ENCODE measurements at places on chromosomes 13 and 19.
A peak's percentile ranks its signal among the peaks of the same experiment; 100 is the strongest.

DNA sequence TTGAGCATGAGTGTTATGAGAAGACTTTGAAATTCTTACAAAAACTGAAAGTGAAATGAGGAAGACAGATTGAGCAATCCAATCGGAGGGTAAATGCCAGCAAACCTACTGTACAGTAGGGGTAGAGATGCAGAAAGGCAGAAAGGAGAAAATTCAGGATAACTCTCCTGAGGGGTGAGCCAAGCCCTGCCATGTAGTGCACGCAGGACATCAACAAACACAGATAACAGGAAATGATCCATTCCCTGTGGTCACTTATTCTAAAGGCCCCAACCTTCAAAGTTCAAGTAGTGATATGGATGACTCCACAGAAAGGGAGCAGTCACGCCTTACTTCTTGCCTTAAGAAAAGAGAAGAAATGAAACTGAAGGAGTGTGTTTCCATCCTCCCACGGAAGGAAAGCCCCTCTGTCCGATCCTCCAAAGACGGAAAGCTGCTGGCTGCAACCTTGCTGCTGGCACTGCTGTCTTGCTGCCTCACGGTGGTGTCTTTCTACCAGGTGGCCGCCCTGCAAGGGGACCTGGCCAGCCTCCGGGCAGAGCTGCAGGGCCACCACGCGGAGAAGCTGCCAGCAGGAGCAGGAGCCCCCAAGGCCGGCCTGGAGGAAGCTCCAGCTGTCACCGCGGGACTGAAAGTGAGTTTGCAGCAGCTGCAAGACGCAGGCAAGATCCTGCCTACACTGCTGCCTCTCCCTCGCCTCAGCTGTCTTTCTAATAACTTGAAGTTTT lies at the start of gene TNFSF13B:
Gene TNFSF13B, plus strand, starts transcription at position 118 of the 728 bp plus-strand sequence. Its CDS starts 178 bp downstream, at position 296.
- DNase-seq, result peak; percentile 52

GRCh38 chr19:29517946-29518345 lies 7.8 kb upstream of the VSTM2B start:
- DNase-seq, result no peak

GRCh38 chr13:106596275-106596937 lies 28.5 kb upstream of the ARGLU1 start:
- DNase-seq, result peak; percentile 64

DNA sequence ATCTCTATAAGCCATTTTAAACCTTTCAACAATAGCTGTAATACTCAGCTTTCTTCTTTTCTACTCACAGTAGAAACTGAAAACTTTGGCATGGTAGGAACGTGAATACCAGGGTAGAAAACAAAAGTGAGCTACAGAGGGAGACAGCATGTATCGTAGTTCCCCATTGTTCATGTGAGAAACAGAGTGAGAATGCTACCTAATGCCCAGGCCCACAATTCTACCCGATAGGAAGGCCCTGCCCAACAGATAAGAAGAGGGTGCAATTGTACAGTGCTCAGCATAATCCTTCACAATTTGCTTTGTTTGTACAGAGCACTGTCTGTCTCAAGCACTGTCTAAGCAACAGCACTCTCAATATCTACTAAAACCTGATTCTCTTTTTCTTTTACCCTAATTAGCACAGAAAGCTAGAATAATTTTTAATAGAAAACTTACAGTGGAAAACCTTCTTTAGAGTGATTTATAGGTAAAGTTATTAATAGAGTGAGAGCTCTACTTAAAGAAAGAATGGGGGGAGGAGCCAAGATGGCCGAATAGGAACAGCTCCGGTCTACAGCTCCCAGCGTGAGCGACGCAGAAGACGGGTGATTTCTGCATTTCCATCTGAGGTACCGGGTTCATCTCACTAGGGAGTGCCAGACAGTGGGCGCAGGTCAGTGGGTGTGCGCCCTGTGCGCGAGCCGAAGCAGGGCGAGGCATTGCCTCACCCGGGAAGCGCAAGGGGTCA lies 322.3 kb downstream of the EFNB2 start:
- DNase-seq, result no peak
